Placental pericyte (primary cell): ENCODE measurements at places on chromosomes 7 and 10. TPM values are rescaled to one million over a fixed set of nuclear protein-coding genes. Genes with fewer than 3 reads are reported as not detected.

LEP gene
- total RNA-seq: not detected in 2 replicates

FKBP6 gene
- not detected in 2 replicates for total RNA-seq

UNCX gene
- total RNA-seq: not detected in 2 replicates

UPK3BL2 gene
- total RNA-seq: 1.3 and 2.1 TPM in 2 replicates

SLC13A4 gene
- total RNA-seq: 0.14 TPM in 1 of 2 replicates, not detected in the other

COL1A2 gene
- total RNA-seq: 2,752 and 5,307 TPM in 2 replicates

ENTPD1 gene
- total RNA-seq: 1.1 TPM in 1 of 2 replicates, not detected in the other
